ENCODE measurements at places on chromosomes 5 and 9.

DNA sequence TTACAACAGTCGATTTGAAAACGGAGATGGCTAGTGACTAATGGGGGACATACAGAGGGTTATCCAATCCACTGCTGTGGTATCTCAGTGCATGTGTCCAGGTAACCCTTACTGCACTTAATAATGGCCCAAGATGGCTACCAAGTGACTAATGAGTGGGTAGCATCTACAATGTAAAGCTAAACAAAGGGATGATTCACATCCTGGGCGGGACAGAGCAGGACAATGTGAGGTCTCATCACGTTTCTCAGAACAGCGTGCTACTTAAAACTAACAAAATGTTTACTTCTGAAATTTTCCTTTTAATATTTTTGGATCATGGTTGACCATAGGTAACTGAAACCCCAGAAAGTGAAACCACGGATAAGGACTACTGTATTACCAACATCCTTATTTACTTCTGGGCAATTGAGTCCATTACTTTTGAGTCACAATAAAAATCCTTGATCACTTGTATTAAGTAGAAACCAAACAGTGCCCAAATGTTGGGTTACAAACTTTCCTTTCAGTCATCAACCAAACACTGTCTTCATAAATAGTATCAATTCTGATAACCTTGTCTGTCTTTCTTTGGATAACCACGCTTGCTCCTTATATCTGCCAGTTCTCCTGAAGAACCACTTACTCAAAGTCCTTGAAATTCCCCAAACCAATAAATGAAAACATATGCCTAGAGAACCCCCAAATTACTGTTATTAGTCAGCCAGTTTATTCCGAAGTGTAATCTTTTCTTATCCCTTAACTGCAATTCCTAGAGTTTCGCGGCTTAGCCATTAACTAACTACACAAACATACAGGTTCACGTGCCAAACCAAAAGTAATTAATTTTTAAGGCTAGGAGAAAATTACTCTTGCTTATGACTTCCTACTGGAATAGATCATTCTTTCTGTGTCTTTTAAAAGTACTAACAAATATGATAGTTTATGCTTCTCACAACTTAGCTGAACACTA is 59.7 kb downstream of the ELL2 start:
- DNase-seq = no peak

DNA sequence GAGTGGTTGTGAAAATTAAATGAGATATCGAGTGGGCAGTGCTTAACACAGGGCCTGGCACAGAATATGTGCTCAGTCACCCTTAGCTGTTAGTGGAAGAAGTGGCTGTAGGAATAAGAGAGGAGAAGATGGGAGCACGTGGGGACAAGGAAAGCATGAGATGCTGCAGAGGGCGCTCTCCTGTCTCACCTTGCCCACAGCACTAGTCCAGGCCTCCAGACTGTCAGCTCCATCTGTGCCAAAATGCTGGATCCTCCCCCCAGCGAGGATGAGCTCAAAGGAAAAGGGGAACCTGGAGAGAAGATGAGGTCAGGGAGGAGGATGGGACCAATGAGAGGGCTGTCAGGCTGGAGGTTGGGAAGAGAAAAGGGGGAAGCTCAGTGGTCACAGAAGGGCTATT is 12.5 kb downstream of the ARAP3 start:
- no peak for DNase-seq

GRCh38 chr5:179906795-179907555 is 722 bp downstream of the TBC1D9B start:
- no peak for DNase-seq

- no peak for DNase-seq
Observed at GRCh38 chr5:180645274-180646204, 3.9 kb downstream of the FLT4 start.

GRCh38 chr5:125413496-125414274 is 667.2 kb upstream of the ZNF608 start:
- no peak for DNase-seq

- peak; percentile 21 for DNase-seq
Observed at GRCh38 chr5:172052450-172053236, 46.2 kb upstream of the FBXW11 start.

DNA sequence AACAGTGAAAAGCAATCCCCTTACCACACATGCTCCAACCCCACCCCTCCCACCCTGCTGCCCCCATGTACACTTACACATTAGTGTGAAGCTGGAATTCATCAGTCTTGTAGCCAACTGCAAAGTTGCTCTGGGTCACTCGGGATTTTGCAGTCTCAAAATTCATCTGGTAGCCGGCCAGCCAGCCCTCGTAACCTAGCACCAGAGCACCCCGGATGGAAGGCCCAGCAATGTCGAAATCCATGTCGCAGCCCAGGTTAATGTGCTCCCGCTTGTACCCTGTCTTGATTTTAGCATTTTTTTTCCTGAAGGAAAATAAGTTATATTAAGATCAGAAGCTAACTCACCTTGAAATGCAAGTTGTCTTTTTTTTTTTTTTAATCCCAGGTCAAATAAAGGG is 12.2 kb upstream of the C5orf15 start:
- DNase-seq = no peak

GRCh38 chr9:87445646-87446045 is 52.0 kb upstream of the DAPK1 start:
- no peak for DNase-seq

GRCh38 chr5:103340132-103340531 is 81.6 kb downstream of the MACIR start:
- DNase-seq = no peak

DNA sequence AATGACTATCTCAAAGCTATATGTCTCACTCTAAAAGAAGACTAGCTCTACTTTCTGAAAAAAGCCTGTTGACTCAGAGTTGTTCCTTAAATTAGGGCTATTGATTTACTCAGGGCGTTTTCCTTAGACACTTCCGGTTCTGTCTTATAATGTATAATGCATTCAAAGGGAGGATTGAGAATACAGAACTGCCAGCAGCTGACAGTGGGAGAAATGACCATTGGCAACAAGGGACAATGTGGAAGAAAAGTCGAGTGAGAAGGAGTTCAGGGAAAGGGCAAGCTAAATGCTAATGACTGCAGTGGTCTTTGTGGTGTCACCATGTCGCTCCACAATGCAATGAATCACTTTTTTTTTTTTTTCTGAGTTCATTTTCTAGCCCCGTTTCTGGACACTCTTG is 65.7 kb upstream of the ANKH start:
- DNase-seq = no peak

DNA sequence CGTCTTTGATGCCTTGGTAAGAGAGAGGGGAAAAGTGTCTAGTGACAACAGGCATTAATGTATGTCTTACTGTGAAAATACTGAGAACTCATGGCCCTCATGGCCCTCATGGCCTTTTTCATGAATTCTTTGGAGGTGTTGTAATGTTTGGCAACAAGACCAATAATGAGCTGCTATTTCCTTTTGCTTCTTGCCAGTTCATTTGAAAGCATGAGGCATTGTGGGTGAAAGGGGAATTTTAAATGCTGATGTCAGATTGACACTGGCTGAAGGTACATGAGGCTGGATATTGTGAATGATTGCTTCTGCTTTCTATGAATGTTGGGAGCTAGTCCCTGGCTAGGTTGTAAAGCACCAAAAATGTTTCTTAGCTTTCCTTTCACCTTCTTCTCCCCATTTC is 79.2 kb downstream of the DOCK2 start:
- no peak for DNase-seq

DNA sequence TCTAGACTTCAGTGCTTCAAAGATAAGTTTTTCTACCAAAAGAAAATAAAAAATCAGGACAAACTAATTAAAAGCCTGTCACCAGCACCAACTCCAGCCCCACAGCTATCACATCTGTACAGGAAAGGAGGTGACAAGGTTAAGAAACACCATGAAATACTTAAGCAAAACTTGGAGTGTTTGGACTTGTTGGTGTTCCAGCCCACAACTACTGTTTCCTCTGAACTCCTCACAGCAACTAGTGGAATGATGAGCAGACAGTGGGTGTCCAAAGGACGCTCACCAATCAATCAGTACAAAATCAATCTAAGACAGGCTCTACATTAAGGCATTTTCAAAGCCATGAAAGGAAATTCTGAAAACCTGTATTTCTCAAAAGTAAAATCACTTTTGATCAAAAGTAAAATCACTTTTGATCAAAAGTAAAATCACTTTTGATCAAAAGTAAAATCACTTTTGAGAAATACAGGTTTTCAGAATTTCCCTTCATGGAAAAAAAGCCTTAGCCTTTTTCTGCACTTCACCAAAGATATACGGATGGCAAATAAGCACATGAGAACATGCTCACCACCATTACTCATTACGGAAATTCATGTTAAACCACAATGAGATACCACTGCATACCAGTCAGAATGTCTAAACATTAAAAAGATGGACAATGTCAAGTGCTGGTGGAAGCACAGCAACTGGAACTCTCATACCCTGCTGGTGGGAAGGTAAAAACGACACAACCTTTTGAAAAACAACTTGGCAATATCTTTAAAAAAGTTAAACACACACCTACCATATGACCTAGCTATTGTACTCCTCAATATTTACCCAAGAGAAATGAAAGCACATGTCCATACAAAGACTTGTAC is 79.7 kb downstream of the MED27 start:
- peak; percentile 37 for DNase-seq

DNA sequence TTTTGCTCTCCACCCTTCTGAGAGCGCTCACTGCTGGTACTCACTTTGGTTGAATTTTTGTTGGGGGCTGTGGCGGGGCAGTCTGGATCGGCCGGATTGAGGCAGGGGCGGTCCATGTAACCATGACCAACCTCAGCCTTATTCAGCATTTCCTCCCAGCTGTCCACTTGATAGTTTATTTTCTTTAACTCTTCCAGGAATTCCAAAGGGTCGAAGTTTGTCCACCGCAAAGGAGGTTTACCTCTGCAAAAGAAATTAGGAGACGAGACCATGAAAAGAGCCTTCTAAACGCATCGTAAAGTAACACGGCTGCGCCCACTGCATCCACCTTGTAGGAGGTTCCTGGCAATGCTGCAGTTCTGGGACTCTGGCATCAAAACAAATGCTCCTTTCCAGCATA is 36.4 kb downstream of the PTCH1 start:
- DNase-seq = no peak

GRCh38 chr9:1995084-1995483 is 20.1 kb upstream of the SMARCA2 start:
- DNase-seq = no peak

DNA sequence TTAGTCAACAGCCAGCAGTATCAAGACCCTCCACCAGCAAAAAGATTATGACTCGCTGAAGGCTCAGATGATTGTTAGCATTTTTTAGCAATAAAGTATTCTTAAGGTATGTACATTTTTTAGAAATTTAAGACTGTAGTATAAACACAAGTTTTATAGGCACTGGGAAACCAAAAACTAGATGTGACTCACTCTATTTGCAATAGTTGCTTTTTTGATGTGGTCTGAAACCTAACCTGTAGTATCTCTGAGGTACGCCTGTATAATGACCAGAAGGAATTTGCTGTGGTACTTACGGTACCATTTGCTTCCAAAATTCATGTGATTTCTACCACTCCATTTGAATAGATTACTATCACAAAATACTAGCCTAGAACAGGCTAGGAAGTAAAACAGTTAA is 60.8 kb downstream of the WDR41 start:
- DNase-seq = no peak

DNA sequence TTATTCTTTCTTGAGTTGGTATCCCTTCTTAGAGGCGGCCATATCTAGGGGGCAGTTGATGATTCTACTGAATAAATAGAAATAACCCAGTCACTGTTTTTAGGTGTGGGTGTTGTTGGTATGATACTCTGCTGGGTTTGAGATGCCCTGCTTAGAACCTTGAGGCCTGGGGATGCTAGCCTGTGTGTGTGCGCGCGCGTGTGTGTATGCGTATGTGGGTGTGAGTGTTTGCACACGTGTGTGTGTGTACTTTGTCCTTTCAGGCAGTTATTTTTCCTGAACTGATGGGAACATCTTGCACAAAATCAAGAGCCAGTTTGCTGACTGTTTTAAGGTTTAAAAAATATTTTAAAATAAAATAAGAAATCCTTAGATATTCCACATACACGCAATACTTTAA is 3.3 kb downstream of the SLC28A3 start:
- no peak for DNase-seq

- DNase-seq = no peak
Observed at GRCh38 chr5:60340965-60341471, 358.9 kb downstream of the DEPDC1B start.

DNA sequence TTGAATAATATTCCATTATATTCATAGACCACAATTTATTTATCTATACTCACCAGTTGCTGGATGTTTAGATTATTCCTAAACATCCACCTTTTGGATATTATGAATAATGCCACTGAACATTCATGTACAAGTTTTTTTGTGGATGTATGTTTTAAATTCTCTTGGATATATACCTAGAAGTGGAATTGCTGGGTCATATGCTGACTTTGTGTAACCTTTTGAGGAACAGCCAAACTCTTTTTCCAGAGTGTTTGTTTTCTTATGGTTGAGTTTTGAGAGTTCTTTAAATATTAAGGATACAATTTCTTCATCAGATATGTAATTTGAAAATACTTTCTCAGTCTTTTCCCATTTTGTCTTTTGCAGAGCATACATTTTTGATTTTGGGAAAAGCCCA is 2.7 kb downstream of the VPS13A start:
- no peak for DNase-seq

DNA sequence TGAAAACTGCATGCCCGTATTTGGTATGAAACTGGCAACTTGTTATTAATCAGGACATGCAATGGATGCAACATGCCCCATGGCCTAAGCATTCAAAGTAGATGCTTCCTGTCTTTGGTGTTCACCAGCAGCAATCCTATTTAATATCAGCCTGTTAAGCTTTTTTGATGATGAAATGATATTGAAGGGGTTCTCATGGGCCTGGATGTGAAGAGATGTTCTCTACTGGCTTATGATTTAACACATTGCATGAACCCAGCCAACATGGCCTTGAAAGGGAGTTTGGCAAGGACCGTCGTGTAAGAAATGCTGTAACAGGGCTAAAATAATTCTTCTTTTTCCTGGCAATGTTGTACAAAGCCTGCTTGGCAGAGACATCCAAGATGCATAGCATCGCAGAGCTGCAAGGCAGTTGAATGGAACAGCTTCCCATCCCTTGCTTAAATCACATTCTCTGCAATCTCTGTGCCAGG is 111.2 kb downstream of the SMARCA2 start:
- DNase-seq = peak; percentile 41

GRCh38 chr9:21591221-21592062 is 109.3 kb upstream of the IFNE start:
- DNase-seq = peak; percentile 93

- no peak for DNase-seq
Observed at GRCh38 chr9:111913159-111913558, 16.5 kb downstream of the UGCG start.

- no peak for DNase-seq
Observed at GRCh38 chr5:176578391-176578808, 29.3 kb downstream of the CDHR2 start.

DNA sequence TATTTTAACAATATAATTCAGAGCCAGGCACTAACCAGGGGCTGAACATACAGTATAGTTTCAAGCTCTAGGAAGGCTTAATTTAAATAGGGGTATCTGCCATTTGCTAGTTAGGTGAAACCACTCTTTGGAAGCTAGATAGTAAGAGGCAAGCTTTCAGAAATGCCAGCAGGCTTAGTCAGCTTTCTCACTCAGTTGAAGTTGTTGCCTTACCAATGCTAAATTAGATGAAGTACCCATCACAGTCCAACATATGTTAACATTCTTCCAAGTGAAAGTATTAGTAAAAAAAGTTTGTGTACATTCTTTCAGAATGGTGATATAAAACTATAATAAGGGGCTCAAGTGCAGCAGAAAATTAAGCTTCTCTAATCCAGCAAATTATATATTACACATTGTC is 215.0 kb downstream of the CNTLN start:
- peak; percentile 25 for DNase-seq

- no peak for DNase-seq
Observed at GRCh38 chr5:87048156-87048555, 219.5 kb upstream of the RASA1 start.
